ENCODE measurements at places on chromosomes 12 and 14. TPM values are rescaled to one million over a fixed set of nuclear protein-coding genes. Genes with fewer than 3 reads are reported as not detected.

TAS2R19 gene
- 4.5 TPM for total RNA-seq

ARMH4 gene
- total RNA-seq, result not detected

LPAR5 gene
- total RNA-seq, result 3.2 TPM

FGD4 gene
- 37.4 TPM for total RNA-seq

TMCC3 gene
- total RNA-seq, result 4.0 TPM

FAR2 gene
- total RNA-seq, result 24.0 TPM

STYX gene
- total RNA-seq, result 13.1 TPM

GRCh38 chr12:124928095-124928911, 13.9 kb upstream of the UBC start:
- peak; percentile 95 for DNase-seq

DNA sequence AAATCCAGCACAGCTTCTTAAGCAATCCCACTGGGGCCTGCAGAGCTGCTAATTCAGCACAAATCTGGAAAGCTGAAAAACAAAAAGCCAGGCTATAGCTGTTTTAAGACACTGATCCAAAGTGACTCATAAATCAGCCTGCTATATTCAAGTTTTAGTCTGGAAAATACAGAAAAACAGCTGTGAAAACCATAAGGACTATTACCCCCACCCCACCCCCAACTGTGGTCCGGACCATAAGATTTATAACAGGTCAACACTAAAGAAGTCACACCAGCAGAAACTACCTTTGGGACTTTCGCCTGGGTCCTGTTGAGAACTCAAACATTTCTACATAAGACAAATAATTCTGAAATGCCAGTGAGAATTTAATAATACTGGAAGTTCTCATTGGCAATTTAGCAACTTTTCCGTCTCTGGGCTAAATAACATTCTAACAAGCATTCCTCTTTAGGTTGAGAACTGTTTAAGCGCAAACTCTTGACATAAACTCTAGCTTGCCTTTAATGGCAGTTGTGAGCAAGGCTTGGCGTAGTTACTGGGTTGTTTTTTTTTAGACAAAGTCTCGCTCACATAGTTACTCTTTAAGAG, 3.3 kb downstream of the LRIG3 start:
- DNase-seq, result peak; percentile 67

DNA sequence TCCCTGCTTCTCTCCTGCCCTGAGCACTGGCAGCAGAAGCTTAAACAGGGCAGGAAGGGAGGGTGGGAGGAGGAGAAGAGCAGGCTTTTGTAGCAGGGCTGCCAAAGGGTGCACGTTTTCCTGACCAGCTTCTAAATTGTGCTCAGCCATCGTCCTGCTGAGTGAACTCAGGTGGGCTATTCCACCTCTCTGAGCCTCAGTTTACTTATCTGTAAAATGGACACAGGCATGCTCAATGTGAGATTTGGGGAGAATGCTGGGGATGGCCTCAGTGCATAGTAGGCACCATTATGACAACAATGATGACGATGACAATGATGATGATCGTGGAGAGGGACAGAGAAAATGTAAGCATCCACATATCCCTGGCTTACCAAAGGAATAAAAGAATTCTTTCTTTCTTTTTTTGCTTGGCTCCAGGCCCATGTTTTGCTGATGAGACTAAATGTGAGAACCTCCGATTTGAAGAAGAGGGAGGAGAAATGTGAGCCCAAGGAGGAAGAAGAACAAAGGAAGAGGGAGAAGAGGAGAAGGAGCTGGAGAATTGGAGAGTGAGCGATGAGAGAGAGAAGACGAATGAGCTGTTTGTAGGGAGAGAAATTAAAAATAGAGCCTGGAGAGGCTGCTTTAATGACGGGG, 105.5 kb upstream of the MYL2 start:
- no peak for DNase-seq

DNA sequence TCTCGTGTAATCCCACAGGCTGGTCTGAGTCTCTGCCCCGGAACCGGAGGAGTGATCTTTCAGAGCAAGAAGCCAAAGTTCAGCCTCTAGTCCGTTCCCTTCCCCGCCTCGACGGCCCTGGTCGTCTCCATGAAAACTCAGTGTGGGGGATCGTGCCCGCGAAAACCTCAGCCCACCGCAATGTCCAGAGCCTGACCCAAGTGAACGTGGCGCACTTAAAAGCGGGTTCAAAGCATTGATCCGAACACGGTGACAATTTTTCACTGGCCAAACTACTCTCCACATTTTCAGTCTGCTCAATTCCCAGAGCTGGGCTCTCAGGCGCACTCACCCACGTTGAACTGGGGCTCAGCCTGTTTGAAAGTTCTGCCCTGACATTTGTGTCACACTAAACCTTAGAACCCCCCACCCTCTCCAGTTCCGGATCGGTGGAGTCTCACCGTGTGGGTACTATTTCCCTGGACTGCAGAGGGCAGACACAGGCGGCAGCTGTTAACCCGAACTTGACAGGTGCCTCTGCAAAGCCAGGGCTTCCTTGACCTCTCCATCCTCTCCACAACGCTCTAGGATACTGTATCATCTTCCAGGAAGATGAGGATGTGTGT, 886 bp upstream of the PRICKLE1 start:
- peak; percentile 17 for DNase-seq

GRCh38 chr12:117009759-117010158, 89.5 kb downstream of the TESC start:
- DNase-seq, result no peak

DNA sequence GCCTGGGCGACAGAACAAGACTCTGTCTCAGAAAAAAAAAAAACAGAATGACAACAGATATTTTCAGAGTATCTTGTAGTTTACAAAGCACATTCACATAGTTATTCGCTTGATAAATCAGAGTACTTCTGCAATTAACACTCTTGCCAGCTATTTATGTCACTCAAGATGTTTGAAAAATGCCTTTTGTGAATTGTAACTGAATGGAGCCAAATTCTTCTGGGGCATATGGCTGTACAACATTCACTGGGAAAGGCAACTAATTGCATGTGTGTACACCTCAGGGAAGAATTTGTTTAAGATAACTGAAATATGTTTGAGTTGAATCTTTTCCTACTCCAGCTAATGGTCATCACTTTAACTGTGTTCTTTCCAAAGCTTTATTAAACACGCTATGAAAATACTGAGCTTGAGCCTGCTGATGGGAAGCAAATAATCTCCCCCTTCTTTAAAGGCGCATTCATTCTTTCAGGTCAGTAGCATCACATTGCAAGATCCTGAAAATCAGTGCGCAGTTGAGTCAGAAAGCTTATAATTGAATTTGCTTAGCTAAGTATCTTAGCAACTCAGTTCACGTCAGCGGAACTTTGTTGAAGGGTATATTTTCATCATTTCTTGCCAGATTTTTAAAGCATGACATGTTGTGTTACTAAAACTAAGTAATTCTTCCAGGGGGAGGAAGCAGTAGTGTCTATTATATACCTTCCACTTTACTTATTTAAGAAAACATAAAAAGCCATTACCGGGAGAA, 66.6 kb downstream of the SINHCAF start:
- no peak for DNase-seq

- DNase-seq, result no peak
Observed at GRCh38 chr14:79758985-79759384, 452.3 kb downstream of the DIO2 start.

GRCh38 chr14:103684871-103685270, 30.4 kb downstream of the XRCC3 start:
- no peak for DNase-seq

DNA sequence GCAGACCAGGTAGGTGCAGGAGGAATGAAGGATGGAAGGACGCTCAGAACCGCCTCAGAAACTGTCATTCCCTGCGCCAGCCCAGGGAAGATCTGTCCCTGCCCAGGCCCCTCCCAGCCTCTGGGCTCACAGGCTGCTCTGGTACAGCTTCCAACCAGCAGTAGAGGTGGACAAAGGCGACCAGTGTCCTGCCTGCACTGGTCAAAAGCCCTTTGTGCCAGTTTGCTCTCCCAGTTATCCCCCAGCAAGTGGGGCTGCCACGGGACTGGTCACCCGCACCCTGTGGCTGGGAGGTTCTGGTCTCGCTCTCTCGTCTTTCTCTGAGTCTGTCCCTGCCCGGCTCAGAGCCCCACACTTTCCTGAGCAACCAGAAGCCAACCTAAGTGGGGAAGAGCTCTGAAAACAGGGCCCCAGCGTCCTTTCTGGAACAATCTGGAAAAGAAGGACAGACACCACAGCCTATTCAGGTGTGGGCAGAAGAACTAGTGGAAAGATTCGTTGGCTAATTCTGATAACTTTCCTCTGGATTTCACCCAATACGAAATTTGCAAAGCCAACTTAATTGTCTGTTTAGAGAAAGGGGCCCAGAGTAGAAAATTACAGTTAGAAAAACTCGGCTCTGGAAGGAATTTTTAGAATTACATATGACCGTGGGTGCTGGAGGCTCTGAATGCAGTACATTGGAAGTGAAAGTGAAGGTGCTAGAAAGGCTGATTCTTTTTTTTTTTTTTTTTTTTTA, 21.7 kb downstream of the SNRNP35 start:
- no peak for DNase-seq

DNA sequence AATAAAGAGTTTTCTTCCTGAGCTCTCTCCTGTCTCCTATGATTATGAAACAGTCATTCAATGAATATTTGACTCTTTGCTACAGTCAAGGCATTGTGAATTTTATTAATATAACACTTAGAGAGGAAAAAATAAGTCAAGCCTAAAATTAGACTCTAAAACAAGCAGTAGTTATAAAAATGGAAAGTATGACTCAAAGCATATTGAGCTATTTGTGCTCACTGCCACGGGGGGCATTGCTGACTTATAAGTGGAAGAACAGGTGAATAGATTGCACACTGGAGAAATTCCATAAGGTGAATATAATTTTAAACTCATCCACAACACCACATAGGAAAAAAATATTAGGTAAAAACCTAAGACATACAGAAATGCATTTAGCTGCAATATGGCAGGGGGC, 87.7 kb upstream of the CCDC196 start:
- no peak for DNase-seq

DNA sequence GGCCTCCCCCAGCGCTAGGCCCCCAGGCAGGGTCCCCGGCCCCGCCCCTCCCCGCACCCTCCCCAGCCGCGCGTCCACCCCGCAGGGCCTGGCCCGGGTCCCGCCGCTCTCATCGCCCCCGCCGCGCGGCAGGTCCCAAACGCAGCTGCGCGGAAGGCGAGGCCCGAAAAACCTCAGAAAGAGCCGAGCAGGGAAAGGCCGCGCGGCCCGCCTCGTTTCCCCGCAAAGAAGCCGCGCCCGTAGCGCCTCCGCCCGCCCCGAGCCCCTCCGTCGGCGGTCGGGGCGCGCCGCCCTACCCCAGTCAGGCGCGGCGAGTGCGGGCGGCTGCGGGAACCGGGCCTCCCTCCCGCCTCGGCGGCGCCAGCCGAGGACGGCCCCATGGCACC, 324 bp downstream of the POLE start:
- DNase-seq, result no peak

DNA sequence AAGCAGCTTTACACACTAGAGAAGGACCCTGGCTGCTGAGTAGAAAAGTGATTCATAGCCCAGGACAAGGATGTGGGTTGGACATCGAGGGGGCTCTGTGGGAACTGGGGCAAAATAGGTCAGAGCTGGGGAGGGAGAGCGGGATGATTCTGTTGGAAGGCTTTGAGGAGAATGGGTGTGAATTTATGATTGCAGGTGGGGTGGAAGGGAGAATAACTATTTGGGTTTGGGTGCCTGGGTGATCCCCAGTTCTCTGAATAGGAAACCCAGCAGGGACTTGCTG, 13.1 kb downstream of the SERPINA3 start:
- peak; percentile 26 for DNase-seq

DNA sequence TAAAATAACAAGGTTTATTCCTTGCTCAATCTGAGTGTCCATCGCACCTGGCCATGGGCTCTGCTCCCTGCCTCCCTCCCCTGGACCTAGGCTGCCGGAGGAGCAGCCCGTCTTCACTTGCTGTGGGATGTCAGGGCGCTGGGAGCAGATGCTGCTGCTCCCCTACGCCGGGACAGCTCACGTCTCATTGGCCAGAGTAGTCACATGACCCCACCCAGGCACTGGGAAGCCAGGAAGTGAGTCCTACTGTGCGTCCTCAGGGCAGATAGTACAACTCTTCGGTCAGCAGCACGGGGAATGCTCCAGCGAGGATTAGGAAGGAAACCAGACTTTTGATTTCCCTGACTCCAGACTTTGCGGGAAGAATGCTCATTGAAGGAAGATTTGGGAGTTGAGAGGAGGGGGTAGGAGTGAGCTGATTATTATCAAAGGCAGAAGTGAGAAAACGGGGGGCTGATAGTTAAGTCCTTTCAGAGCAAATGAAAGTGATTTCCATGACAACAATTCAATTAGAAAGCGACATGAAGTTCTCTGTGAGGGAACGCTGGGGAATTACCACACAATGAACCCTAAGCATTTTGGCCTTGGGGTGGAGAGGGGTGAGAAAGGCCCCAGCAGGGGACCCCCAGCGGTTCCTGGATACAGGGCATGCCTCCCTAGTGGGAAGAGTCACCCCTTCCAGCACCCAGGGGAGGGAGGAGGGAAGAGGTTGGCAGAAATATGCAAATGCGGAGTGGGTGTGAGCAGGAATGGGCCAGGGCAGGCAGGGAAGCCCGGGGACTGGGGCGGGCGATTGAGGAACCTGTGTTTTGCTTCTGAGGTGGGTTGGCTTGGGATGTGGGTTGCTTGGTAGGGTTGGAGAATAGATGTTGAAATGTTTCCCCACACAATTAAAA, 215.5 kb downstream of the AACS start:
- no peak for DNase-seq

- DNase-seq, result no peak
Observed at GRCh38 chr12:22810036-22810435, 185.1 kb downstream of the ETNK1 start.

DNA sequence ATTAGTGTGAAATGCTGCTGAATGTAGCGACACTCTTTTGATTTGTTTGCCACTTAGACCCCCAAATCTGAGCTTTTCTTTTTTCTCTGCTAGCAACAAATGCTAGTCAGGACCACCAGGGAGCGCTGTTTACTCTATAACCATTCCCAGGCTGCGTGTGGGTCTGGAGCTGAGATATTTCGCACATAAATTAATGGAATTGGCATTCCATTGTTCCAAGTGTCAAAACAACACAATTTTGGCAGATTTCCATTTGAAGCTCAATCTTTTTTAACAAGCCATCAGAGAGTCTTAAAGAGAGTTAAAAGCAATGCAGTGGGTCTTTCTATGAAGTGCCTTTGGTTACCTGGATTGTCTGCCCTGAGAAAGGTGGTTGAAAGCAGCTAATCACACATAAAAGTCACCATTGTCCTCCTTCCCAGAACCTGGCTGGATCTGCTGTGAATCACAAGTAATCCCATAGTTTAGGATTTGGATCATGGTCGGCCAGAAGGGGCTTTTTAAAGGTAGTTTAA, 7.4 kb upstream of the TMEM132C start:
- no peak for DNase-seq

- DNase-seq, result no peak
Observed at GRCh38 chr14:70897464-70897863, 9.8 kb upstream of the PCNX1 start.

DNA sequence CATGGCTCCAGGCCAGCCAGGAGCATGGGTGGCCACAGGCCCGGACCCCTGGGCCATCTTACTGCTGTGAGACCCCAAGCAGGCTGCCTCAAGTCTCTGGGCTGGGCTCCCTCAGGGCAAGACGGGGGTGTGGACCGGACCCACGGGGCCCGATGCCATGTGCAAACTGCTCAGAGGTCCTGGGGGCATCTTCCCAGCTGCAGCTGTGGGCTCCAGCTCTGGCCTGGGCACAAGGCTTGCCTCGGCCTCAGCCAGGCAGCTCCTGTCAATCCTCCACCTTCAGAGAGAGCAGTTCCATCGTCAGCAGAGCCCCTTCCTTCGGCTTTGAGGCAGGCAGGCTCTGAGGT, 12.4 kb upstream of the GPR132 start:
- DNase-seq, result no peak

- DNase-seq, result no peak
Observed at GRCh38 chr12:55721601-55722213, 1.5 kb downstream of the RDH5 start.

Data from Calu3 (cell line).